Stimulated activated CD8-positive, alpha-beta memory T cell treated with anti-CD3 and anti-CD28 coated beads, Interleukin-4, amount 100 ng/mL, for 1 hour (primary cell): ENCODE measurements at places on chromosomes 1 and 21.

DNA sequence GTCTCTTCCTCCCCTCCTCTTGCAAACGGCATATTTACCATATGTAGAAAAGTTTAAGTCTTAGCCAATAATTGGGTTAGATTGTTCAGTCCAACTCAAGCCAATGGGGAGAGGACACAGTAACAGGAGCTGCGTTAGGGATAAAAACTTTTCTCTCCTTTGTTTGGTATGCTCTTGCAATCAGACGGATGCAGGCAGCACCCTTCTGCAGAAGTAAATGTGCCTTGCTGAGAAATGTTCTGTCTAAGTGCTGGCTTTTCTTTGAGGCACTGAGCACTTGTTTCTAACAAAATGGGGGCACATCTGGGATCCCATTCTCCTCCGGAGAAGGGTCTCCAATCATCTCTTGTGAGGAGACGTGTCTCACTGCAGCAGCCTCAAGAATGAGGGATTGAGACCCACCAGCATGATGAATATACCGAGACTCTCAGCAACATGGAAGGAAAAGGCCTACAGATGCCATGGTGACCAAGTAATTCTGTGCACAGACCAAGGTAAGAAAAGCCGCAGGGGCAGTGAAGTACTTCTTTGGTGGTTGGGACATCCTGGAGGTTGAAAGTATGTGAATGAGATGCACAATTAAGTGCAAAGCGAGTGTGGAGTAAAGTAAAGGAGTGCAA is 20.7 kb upstream of the GNG4 start:
- DNase-seq: no peak

GRCh38 chr1:86416343-86416742 is 7.6 kb upstream of the CLCA2 start:
- no peak for DNase-seq

GRCh38 chr1:111369177-111369576 is 58.4 kb downstream of the OVGP1 start:
- DNase-seq: no peak

- DNase-seq: no peak
Observed at GRCh38 chr21:43609501-43610340, 49.6 kb downstream of the HSF2BP start.

GRCh38 chr1:33860671-33861070 is 3.2 kb upstream of the HMGB4 start:
- no peak for DNase-seq

DNA sequence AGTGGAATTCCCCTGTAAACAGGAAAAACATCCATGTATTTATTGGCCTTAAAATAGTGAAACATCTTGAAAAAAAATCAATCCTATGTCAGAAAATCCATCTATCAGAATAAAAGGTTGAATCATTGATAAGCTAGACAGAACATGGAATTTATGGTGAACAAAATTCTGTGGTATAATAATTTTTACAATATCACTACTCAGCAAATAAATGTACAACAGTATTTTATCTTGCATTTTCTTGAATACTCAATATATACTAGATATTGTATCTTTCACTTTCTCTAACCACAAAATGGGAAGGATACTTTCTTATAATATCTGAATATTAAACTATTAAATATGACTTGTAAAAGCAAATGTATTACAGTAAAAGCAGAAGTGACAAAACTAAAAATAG is 5.7 kb upstream of the UBE4B start:
- DNase-seq: no peak

DNA sequence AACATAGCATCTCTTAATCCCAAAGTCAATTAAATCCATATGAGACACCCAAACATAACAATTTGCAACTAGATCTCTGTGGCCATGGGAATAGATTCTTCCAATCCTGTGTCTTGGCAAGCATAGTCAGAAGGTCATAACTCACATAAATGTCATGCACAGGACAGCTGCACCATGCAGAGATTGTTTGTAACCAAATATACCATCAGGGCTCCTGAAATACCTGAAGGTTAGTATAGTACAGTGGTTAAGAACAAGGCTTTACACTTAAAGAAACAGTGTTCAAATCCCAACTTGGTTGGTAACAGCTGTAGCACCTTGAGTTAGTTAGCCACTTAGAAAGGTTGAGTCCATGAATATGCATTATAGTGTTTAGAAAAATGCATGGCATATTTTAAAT is 82.6 kb upstream of the CCDC190 start:
- no peak for DNase-seq

- no peak for DNase-seq
Observed at GRCh38 chr1:158821723-158822122, 9.4 kb upstream of the MNDA start.

DNA sequence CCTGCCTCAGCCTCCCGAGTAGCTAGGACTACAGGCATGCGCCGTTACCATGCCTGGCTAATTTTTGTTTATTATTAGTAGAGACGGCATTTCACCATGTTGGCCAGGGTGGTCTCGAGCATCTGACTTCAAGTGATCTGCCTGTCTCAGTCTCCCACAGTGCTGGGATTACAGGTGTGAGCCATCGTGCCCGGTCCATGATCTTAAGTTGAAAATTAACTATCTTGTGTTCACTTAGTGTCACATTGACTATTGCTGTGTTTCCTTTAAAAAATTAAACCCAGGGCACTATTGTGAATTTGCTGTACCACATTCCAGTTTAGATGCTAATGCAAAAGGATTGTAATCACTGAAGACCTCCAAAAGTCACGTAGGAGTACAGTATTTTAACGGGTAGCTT is 14.1 kb downstream of the CMPK1 start:
- DNase-seq: no peak

DNA sequence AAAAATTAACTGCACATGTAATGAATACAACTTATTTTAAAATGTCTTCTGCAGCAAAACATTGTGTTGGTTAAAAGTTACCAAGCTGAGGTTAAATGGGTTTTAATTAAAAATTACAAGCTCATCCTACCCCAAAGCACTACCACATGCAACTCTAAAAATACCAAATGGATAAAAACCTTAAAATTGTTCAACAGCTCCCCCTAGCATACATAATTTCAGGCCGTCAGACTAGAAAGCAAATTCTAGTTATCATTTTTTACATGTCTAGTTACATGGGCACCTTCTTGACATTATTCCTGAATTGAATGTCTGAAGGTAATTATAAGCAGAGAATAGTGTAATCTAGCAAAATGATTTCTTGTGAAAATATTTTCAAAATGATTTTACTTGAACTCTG is 176.5 kb downstream of the C1orf21 start:
- no peak for DNase-seq

- DNase-seq: no peak
Observed at GRCh38 chr1:228278432-228278941, 70.6 kb downstream of the OBSCN start.

- DNase-seq: no peak
Observed at GRCh38 chr1:19370453-19371170, 58.5 kb downstream of the SLC66A1 start.

DNA sequence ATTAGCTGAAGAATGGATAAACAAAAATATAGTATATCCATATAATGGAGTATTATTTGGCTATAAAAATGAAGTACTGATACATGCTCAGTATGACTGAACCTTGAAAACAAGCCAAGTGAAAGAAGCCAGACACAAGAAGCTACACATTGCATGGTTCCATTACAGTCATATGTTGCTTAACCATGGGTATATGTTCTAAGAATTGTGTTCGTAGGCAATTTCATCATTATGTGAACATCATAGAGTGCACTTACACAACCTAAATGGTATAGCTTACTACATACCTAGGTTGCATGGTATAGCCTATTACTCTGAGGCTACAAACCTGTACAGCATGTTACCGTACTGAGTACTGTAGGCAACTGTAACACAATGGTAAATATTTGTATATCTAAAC is 28.6 kb upstream of the FCAMR start:
- DNase-seq: no peak

DNA sequence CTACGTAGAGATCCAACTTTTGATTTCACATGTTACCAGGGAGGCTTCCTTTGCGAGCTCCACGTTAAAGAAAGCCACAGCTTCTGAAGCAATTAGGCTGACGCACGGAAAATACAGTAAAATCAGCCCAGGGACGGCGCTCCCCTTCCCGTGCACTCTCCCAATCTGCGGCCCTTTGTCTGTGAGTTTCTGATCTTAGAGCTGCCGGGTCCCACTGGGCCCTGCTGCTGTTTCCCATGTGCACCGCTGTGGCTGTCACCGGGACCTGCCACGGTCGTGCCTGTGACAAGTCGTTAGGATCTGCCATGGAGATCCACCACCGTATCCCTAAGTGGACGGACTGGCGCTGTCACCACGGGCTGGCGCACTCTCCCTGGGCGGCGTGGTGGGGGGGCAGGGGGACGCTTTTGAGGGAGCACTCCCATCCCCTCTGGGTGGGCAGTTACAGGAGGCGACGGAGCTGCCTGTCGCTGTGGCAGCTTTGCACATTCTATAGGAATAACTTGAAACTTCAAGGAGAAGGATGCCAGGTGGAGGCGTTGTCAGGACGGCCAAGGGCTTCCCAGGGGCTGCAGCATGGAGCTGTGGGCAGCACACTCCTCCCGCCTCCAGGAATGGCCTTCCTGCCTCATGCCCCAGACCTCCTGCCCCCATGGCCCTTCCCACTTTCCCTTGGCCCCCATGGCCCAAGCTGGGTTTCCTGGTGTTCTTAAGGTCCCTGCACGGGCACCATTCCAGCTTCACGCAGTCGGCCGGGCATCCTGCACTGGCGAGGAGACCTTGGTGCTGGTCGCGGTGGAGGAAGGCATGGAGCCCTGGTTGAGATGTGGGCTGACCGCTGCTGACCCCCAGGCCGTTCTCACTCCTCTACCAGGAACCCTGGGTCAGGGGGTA is 85.1 kb downstream of the PRDM16 start:
- no peak for DNase-seq

DNA sequence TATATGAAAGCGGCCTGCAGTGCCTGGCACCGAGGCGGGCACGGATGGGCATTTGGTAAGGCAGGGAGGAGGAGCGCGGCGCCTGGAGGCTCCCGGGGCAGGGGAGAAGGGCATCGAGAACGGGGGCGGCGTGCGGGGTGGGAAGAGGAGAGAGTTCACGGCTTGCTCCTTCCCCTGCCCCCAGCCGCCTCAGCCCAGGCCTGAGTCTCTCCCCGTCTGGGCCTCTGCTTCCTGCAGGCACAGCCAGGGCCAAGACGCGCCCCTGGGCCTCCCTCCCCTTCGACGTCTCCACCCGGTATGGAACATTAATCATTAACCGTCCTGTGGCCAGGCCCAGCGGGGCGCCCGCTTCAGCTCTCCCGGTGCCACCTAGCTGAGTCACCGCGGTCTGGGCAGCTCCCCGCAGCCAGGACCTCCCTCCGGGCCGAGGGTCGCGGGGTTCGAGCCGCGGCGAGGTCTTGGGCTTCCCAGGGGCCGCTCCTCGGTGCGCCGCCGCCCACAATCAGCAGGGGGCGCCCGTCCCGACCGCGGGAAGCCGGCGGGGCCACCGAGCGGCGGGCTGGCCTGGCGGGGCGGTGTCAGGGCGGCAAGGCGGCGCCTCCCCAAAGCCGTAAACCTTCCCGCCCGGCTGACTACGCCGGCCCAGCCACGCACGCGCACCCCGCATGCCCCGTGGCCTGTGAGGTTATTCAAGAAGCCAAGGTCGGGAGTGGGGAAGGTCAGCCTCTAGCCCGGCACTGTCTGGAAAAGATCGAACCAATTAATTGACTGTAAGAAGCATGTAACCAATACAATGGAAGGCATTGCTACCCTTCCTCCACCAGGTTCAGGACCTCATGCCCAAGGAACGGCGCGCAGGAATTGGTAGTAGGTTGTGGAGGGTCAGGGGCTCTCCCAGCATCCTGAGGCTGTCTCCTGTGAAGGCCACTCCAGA is 23.4 kb upstream of the RD3 start:
- DNase-seq: peak; percentile 59

DNA sequence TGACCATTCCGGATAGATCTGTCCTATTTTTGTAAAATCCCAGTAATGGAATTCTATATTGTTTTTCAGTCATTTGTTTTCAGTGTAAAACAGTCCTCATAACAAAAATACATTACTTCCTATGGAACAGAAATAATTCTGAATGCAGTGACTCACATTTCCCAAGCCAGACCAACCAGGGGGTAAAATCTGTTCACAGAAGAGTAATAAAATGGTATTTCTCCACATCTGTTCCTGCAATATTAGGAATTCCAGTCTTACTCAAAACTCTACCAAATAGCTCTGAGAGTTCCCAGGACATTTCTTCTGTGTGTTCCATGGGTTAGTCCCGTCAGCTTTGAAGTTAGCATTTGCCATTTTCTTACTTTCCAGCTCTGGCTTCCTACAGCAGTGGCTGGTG is 2.6 kb upstream of the DDR2 start:
- DNase-seq: no peak

GRCh38 chr1:163275222-163275621 is 46.5 kb upstream of the NUF2 start:
- DNase-seq: no peak

DNA sequence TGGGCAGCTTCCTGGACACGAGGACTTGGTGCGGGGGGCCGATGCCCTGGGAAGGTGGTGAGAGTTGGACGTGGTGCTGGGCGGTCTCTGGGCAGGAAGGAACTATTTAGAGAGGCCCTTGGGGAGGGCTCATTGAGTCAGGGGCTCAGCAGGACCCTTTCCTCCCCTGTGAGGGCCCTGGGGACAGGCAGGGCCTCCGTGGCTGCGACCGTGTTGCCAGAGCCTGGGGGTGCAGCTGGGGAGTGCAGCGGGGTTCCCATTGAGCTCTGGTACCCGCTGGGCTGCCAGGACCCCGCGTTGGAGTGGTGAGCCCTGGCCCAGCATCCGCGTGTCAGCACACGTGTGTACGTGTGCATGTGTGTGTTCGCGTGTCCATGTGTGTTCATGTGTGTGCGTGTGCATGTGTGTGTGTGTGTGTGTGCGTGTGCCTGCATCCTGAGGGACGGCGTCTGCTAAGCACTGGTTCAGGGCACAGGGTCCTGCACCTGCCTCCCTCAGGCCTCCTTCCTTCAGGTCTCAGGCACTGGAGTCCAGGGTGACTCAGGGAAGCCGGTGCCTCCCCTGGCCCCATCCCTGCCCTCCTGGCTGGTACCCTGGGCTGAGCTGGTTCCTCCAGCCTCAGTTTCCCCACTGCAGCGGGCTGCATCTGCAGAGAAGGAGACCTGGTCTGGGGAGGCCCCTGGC is 10.7 kb downstream of the RNF223 start:
- no peak for DNase-seq

DNA sequence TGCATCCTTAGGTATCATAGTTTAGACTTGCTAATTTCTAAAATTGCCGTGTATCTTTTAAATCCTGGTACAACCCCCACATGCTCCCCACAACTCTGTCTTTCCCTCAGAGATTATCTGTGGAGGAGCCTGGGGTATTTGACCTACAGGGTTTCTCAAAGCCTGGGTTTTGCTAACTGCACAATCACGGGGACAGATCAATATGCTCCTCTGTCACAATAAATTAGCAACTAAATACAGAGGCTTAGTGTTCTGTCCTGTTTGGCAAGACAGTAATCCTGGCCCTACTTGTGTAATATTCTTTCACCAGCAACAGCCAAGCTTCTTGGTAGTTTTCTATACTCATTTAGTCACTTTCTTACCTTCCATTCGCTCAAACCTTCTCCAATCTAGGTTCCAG is 8.5 kb downstream of the ECHDC2 start:
- DNase-seq: no peak
